ENCODE measurements at places on chromosomes 6 and 20.

DNA sequence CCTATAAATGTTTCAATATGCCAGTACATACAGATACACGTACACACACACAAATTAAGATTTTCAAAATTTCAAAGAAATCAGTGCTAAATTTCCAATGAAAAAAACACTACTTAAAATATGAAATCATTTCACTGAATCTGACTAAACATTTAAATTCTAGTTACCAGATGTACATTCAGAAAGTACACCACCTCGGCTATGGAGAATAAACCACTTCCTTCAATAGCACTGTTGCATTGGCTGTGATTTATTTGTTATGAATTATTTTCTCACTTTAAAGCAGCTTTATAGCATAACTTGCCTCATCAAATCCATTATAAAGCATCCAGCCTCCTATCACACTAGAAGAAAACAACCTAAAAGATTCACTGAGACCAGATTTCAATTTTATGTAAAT, 36.6 kb downstream of the HBS1L start:
- H3K27me3 ChIP-seq: no peaks in the 10 kb centered on the region
- H3K36me3 ChIP-seq: no peaks in the 10 kb centered on the region
- 0 out of 2 replicates have a peak, but pooled peaks cover 3% of the 10 kb centered on the region for H3K4me1 ChIP-seq
- no peak overlapping the region for H3K27ac ChIP-seq
- H3K4me3 ChIP-seq: no peak overlapping the region
- no peak for DNase-seq

DNA sequence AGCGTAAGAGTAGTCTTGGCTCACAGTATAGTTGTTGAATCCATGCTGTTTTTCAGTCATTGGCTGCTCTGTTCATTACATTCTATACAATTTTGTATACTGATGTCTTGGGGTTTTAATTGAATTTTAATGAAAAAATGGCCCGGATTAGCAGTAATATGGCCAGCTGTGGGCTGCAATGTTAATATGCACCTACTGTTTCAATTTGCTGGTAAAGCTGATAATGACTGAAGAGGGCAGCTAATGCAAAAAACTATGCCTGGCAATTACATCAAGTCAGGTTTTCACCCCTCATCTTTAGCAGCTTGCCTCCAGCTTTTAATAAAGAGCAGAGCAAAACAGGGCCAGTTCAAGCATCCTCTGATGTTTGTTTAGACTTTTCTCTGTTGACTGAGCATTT, 394.5 kb downstream of the PLCB1 start:
- H3K27me3 ChIP-seq: no peaks in the 10 kb centered on the region
- no peak overlapping the region for H3K4me3 ChIP-seq
- H3K4me1 ChIP-seq: peaks cover 18% of the 10 kb centered on the region
- no peak overlapping the region for H3K27ac ChIP-seq
- no peak for DNase-seq
- no peaks in the 10 kb centered on the region for H3K36me3 ChIP-seq

DNA sequence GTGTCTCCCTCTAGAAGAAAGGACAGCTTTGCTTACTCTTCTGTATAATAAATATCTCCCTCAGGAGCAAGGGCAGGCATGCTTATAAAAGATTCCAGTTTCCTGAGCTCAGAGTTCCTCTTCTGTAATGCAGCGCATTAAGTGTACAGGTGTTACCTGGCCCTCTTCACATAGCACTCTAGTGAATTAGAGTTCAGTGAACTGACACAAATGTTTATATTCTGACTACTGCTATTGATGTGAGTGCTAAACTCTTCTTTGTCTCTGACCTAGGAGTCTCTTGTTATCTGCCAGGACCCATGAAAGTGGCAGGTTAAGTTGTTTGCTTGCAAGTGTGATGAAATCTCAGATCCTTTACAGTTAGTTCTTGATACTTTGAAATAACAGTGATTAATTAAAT, 33.5 kb downstream of the CYB5R4 start:
- H3K27ac ChIP-seq: no peak overlapping the region
- H3K27me3 ChIP-seq: no peaks in the 10 kb centered on the region
- H3K4me3 ChIP-seq: no peak overlapping the region

DNA sequence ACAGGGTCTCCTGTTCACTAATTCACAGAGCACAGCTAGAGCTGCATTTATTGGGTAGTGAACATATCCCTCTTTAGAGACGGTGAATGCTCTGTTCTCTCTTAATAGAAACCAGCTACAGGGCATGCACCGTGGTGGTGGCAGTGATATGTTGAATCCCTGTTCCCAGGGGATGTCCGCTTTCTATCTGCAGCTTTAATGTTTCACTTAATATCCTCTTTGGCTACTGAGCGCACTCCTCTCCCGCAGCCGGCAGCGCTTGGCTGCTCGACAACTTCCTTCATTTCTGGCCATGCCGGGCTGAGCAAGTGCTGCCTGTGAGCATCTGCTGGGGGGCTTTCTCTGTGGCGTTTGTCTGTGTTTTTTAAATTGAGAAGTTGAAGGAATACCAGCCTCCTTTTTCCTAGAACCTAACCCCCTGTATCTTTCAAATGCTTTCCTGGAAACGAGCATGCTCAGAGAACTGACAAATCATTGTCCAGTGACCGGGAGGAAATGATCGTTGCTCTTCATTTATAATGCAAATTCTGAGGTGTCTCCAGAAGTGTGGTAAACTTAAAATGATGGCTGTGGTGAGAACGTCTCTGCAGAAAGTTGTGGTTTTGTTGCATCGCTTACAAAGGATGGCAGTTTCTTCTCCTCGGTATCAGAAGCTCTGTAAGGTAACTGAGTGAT, 297.9 kb downstream of the UTRN start:
- DNase-seq: peak; percentile 12
- H3K4me3 ChIP-seq: peak overlapping the region; percentile 65
- peaks cover 57% of the 10 kb centered on the region for H3K4me1 ChIP-seq
- peak overlapping the region; percentile 65 for H3K27ac ChIP-seq

- DNase-seq: no peak
- H3K4me3 ChIP-seq: no peak overlapping the region
- peaks cover 19% of the 10 kb centered on the region for H3K4me1 ChIP-seq
- H3K36me3 ChIP-seq: no peaks in the 10 kb centered on the region
- H3K27me3 ChIP-seq: no peaks in the 10 kb centered on the region
Measured at GRCh38 chr6:89987140-89987539, 92.9 kb downstream of the GJA10 start.
